ENCODE measurements at places on chromosomes 16 and 17.

GRCh38 chr16:48188449-48189102 lies 32.8 kb upstream of the ABCC12 start:
- no peak for DNase-seq

GRCh38 chr17:48843187-48843900 lies 12.5 kb downstream of the CALCOCO2 start:
- DNase-seq = no peak

- no peak for DNase-seq
These were observed 355.0 kb downstream of the KIF2B start for GRCh38 chr17:54177606-54178308.

- peak; percentile 90 for DNase-seq
These were observed 18.4 kb downstream of the LDHD start for GRCh38 chr16:75097941-75098901.

DNA sequence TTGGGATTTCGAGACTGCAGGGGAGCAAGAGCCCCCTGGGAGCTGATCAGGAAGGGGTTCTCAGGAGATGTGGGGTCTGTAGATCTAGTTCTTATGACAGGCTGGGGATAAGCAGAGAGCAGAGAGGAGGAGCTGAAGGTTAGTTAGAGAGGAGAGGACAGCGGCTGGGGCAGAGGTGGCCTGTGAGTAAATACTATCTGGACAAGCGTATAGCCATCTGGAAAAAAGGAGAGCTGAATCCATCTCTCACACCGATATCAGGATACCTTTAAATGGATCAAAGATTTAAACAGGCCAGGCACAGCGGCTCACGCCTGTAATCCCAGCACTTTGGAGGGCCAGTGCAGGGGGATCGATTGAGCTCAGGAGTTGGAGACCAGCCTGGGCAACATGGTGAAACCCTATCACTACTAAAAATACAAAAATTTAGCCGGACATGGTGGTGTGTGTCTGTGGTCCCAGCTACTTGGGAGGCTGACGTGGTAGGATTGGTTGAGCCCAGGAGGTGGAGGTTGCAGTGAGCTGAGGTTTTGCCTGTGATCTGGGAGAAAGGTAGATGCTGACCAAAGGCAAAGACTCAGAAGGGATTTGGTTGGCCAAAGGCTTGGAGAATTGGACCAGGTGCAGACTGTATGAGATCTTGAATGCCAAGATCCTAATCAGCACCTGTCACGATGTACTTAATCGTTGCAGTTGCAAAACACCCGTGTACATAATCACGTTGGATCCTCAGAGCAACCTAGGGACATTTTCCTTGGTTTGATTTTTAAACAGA lies 18.9 kb upstream of the SLC25A19 start:
- DNase-seq = no peak

- DNase-seq = no peak
These were observed 135.4 kb upstream of the CHMP6 start for GRCh38 chr17:80855948-80856862.

DNA sequence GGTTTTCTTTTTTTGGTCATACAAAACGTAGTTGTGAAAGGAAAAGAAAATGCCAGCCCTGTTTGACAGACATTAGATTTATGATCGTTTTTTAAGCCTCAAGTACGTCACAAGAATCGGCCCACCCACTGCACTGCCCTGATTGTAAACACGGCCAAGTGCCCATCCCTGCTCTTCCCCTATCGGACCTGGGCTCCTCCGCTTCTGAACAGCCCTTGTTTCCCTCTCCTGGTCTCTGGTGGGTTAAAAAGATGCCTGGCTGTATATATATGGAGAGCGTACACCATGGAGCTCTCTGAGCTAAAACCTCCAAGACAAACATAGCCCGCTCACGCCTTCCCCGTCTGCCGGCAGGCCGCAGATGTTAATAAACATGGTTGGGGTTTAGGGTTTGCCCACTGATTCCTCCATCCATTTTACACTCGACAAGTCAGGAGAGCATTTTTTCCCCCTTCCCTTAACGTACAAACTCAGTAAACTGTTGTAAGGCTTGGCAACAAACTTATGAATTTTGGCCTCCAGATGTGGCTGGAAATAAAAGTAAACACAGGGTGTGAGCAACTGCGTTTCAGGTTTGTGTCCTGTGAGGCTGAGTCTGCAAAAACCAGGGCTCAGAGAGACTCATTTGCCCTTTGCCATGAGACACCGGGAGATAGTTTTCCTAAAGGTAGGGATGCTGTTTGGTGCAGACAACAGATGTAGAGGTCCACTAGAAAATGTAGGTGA lies 325.9 kb downstream of the SOX9 start:
- no peak for DNase-seq

- peak; percentile 71 for DNase-seq
These were observed 21.9 kb downstream of the C1QTNF1 start for GRCh38 chr17:79045842-79046196.

DNA sequence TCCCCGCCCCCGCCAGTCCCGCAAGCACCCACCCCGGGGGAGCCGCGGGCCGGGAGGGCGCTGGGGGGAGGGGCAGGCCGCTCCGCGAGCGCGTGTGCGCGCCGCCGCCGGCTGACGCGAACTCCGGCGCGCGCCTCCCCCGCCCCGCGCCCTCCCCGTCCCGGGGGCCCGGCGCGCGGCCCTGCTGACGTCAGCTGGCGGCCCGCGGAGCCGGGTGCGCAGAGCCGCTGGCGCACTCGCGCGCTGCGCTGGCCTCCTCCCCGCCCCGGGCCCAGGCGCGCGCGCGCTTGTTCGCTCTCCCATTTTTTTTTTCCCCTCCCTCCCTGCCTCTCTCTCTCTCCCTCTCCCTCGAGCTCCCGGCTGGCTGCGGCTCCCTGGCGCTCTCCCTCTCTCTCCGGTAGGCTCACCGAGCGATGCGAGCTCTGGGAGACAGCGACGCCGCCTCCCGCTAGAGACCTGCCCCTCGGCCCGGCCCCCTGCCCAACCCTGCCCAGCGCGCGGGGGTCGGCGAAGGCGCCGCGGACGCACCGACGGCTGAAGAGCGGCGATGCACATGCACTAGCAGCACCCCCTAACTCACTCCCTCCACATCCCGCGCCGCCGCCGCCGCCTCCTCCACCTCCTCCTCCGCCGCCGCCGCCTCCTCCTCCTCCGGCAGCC lies at the start of gene GNAO1:
Gene GNAO1 (plus strand): TSS at position 334 of the 660 bp plus-strand sequence. CDS start 747 bp downstream, outside the sequence.
- peak; percentile 77 for DNase-seq

- DNase-seq = no peak
These were observed 119.8 kb downstream of the HIC1 start for GRCh38 chr17:2174468-2175293.

DNA sequence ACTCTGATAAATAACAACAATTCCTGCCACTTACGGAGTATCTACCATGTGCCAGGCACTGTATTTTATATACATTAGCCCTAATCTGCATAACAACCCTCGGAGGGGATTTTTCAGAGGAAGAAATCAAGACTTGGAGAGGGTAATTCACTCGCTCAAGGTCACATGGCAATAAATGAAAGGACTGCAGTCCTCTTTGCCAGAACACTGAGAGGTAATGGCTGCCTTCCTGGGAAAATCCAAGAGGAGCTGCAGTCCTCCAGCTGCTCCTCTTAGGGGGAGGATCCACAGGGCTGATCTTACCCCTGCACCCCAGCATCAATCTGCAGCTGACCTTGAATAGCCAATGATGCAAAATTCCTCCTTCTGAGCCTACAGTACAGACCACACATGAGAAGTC lies 114.1 kb upstream of the RPL38 start:
- no peak for DNase-seq

DNA sequence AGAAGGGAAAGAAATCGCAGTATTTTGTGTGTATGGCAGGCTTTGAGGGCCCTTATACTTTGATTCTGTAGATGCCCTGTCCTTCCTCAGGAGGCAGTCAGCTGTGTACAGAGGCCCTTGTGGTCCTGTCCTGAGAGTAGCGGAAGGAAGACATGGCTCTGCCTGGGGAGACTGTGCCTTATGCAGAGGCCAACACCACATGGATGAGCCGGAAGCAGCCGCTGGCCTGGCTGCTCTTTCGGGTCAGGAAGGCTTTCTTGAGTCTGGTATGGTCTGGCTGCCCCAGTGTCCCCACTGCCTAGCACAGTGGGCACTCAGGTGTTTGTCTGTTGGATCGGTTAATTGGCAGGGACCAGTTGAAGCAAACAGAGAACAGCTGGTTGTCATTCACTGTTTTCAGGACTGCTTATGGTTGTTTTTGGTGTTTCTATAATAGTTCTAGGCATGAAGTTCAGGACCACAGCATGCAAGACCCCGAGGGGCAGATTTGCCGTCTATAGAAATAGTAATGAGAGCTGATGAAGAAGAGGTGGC lies 12.4 kb downstream of the USP10 start:
- DNase-seq = no peak

GRCh38 chr17:7147772-7148171 lies 31.4 kb downstream of the ASGR1 start:
- no peak for DNase-seq

DNA sequence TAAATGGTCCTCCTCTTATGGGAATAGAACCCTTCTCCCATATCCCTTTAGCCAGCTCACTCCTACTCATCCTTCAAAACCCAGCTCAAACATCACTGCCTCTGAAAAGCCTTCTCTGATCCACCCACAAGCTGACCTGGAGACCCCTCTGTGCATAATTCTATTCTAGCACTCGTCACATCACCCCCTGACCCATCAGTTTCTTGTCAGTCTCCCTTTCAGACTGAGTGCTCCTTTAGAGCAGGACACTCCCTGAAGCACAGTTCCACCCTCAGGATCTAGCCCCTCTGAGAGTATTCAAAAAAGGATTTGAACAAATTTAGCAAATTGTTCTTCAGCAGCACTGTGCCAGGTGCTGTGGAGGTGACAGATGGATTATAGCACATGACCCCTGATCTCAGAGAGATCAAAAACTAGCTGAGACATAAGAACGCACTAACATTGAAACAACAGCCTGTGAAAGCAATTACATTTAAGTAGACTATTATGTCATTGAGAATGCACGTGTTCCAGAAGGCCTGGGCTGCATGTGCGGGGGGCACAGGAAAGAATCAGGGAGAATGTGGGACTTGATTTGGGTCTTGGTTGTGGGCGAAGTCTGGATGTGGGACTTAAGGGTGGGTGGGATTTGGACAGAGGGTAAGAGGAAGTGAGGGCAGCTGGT lies 43.5 kb downstream of the MRPS23 start:
- DNase-seq = no peak

DNA sequence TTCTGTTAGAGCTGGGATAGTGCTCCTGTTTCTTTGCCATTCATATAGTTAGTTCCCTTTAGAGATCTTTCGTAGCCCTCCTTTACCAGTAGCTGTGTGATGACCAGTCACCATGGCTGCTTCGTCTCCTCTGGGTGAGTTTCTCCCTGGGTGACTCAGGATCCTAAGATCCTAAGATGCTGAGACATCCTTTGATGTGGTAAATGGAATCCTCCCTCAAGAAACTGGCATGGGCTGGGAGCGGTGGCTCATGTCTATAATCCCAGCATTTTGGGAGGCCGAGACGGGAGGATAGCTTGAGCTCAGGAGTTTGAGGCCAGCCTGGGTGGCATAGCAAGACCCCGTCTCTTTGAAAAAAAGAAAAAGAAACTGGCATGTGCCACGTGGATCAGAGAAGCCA lies 5.9 kb downstream of the PHAF1 start:
- DNase-seq = no peak

GRCh38 chr17:60435244-60436167 lies 13.2 kb downstream of the CHCT1 start:
- DNase-seq = peak; percentile 66

GRCh38 chr17:2004435-2004952 lies 20.6 kb downstream of the RTN4RL1 start:
- DNase-seq = no peak

- no peak for DNase-seq
These were observed 10.6 kb upstream of the MFAP4 start for GRCh38 chr17:19397556-19398041.

GRCh38 chr17:71453876-71454422 lies 666.9 kb upstream of the SOX9 start:
- DNase-seq = no peak

- no peak for DNase-seq
These were observed 231.5 kb downstream of the CCDC182 start for GRCh38 chr17:57513569-57513968.

GRCh38 chr16:69270395-69270794 lies 40.8 kb upstream of the VPS4A start:
- DNase-seq = no peak

- no peak for DNase-seq
These were observed 88.8 kb downstream of the MGAT5B start for GRCh38 chr17:76956846-76957540.

DNA sequence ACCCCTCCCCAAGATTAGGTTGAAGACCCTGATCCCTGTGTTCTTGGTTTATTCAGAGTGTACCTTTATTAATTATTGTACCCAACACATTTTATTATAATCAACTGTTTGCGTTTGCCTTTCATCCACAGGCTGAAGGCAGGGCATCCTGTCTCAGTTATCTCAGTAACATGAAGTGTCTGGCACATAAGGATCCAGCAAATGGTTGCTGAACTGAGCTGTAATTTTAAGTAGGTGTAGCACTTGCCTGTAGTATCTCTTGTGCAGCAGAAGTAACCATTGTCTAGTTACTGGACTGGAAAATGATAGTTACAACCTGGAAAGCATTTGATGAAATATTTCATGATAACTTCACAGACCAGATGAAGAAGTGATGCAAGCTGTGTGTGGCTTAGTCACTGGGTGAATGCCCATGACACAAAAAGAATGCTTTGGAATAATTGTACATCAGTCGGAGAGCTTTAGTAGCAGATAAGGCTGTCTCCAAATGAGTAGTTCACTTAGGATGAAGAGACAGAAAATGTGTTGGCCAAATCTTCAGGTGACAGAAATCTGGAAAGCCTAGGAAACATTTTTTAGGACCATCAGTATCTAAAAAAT lies 56.6 kb downstream of the ESRP2 start:
- DNase-seq = no peak

DNA sequence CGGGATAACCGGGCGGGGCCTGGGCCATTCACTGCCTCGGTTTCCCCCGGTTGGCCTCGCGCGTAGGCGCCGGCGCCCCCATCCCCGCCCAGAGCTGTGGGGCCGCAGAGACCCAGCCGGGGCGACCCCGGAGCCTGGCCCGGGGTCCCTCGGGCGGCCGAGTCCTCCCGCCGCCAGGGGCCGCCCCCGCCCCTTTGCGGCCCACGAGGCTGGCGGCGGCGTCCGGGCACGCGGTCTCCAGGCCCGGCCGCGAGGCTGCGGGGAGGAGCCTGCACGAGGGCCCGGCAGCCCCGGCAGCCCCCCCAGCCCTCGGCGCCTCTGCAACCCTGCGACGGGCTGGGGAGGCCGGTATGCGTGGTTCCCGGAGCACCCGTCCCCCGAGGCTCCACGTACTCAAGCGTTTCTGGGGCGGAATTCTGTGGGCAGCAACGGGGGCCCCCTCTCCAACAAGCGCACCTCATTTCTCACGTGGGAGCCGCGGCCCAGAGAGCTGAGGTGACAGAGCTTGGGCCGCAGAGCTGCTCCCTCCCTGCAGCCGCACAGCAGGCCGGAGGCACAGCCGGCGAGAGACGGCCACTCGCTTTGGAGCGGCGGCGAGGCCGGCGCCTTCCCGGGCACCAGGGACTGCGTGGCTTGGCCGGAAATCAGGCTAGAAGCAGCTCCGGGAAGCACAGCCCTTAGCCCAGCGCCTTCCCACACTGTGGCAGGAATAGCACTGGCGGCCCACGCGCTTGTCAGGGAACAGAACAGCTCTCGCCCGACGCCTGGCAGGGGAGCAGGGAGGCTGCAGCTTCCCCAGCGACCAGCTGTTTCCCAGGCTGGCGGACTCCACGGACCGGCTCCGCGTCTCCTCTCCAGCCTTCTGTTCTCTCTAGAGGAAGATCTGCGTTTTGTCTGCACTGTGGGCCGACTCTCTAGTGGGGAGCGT lies 867 bp upstream of the LIMD2 start:
- peak; percentile 36 for DNase-seq

GRCh38 chr17:17052462-17053221 lies 10.4 kb downstream of the MPRIP start:
- no peak for DNase-seq

- DNase-seq = no peak
These were observed 908 bp downstream of the TMEM98 start for GRCh38 chr17:32928586-32929535.

- no peak for DNase-seq
These were observed 50.8 kb downstream of the TOM1L2 start for GRCh38 chr17:17921192-17922069.

Measured in DND-41 (cell line).